Amniotic stem cell (primary cell): ENCODE measurements at places on chromosomes 5 and 9.

DNA sequence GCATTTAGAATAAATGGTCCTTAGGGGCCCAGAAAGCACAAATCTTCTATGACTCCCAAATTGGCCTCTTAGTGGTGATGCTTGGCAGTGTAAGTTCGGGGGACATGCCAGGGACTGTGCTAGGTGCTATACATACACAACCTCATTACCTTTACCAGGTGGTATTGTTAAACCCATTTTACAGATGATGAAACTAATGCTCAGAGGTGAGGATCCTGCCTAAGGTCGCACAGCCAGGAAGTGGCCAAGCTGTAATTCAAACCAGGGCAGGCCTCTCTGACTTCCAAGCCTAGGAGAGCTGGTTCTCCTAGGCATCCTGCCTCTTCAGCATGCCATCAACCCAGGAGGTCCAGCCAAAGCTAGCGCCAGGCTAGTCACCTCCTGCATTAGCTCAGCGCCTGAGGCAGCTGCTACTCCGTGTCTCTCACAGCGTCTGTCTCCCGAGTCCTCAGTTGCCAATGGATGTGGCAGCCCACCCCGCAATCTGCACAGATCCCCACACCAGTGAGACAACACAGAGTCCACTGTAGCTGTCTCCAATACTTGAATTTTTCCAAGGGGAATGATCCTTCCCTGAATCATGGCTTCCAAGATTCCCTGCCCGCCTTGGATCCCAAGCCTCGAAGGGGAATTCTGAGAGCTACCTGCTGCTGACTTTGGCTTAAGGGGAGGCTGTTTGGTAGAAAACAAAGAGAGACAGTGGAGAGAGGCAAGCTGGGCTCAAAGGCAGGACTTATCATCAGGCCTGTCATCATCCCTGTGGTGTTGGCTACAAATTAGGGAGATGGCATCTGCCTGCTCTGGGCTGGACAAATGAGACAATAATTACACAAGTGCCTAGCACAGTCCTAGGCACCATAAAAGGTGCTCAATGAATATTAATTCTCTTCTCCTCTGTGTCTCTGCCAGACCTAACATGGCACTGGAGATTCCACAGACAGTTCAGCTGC lies 52.6 kb downstream of the CRB2 start:
- no peak for DNase-seq

DNA sequence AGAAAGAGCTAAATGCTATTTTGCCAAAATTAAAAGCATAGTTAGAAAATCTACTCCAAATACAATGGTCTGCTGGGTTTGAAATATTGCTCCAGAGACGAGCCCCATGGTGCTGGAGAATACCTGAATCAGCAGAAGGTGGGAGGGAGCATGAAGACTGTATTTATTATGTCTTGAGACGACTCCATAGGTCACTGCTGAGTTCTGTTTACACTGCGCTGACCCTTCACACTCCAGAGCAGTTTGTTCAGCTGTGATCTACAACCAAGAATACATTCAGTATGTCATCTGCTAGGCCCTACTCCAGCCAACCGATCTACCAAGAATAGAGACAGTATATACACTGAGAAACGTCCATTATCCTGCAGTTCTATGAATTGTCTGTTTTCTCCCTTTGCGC lies 150.5 kb downstream of the TLE1 start:
- no peak for DNase-seq

- DNase-seq = no peak
Measured at GRCh38 chr9:136054146-136054545, 40.9 kb downstream of the NACC2 start.

DNA sequence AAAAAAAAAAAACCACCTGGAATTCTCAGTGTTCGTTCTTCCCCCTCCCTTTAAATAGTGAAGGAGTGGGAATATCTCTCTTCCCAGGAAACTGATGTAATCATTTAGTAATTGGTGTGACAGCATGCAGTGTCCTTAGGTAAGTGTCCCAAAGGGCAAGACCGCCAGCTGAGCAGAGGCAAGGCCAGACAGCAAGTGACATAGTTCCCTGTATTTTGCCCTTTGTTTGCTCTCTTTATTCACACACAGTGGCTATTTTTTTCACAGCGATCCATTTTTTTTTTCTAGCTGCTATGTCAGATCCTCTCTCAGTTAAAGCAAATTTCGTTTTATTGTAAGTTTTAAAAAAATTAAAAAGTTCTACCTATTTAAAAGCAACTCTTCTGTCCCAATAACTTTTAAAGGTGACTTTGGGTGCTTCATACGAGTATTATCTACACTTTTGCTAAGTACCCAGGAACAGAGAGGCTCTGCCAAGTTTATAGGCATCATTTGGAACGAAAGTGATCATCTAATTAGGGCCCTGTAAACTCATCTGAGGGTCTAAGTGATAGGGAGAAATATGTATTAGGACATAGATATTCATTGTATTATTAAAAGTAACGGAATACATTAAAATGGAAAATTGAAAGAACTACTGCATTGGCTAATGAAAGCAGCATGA lies 98.2 kb upstream of the ALDH1A1 start:
- no peak for DNase-seq

DNA sequence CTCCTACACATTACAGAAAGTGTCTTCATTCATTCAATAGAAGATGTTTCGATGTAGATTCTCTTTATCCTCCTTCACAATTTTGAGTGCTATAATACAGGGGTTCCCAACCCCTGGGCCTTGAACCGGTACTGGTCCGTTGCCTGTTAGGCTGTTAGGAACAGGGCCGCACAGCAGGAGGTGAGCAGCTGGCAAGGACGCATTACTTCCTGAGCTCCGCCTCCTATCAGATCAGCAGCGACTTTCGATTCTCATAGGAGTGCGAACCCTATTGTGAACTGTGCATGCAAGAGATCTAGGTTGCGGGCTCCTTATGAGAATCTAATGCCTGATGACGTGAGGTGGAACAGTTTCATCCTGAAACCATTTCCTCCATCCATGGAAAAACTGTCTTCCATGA lies 153.0 kb upstream of the SMC2 start:
- DNase-seq = no peak

- DNase-seq = no peak
Measured at GRCh38 chr5:107514305-107514704, 156.4 kb downstream of the EFNA5 start.

DNA sequence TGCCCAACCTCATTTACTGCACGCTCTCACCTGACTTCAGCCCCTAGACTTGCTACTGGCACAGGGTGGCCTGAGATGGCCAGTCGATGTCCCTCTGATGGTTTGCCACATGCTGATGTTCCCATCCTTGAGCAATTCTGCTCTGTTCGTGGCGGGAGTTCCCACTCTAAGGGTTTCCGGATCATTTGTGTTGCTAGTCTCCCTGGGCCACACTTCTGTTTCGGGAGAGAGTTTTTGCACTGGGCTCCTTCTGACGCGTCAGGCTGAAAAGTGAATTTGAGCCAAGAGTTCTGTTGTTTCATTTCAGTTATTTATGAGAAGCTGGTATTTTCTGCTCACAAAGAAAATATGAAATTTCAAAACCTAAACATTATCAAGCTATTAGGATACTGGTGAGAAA lies 597.7 kb downstream of the BNC2 start:
- DNase-seq = no peak

DNA sequence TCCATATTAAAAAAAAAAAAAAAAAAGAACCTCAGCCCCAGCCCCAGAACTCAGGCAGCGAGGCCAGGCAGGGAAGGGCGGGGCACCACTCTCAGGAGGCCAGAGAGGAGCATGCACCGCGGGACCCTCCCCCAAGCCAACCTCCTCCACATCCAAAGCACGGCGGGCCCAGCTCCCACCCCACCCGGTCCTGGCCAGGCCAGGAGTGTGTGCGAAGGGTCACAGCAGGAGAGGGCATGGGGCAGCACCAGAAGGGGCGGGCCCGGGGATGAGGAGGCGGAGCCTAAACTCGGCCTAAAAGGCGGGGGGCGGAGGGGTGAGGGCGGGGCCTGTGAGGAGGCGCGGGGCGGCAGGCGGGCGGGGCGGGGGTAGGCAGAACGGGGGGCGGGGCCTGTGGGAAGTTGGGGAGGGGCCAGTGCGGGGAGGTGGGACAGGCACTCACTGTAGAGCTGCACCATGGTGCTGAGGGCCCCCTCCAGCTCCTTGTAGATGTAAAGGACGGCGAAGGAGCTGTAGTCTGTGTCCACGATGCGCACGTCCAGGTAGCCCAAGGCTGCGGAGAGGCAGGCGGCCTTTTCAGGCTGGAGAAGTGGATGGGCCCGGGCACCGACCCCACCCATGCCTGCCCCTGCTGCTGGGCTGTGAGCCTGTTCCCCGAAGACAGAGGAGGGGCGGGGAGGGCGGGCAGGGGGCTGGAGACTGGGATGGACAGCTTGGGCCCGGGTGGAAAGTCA lies 1.2 kb downstream of the LCN15 start:
- no peak for DNase-seq

DNA sequence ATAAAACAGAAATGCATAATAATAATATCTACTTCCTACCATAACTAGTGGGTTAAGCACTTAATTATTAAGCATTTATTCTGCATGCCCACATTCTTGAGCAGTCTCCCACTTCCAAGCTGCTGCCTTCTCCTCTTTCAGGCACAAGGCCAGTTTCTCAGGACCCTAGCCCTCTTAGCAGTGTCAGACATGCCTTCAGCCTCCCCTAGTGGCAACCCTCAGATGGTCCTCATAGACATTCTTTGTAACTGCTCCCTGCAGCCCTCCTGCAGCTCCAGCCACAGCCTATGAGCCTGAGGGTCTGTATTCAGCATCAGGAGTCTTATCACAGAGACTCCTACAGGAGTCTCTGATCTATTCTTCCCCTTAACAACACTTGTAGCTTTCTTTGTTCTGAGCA lies 3.9 kb downstream of the IL9 start:
- no peak for DNase-seq

DNA sequence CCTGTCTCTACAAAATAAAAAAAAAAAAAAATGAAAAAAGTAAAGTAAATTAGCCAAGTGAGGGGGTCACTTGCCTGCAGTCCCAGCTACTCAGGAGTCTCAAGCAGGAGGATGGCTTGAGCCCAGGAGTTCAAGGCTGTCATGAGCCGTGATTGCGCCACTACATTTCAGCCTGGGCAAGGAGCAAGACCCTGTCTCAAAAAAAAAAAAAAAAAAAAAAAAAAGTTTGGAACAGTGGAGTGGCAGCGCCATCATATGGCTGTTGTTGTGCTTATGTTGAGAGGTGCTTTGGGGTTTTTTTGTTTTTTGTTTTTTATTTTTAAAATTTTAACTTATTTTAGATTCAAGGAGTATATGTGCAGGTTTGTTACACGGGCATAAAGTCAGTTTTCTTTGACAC lies 3.6 kb downstream of the BRIX1 start:
- no peak for DNase-seq

DNA sequence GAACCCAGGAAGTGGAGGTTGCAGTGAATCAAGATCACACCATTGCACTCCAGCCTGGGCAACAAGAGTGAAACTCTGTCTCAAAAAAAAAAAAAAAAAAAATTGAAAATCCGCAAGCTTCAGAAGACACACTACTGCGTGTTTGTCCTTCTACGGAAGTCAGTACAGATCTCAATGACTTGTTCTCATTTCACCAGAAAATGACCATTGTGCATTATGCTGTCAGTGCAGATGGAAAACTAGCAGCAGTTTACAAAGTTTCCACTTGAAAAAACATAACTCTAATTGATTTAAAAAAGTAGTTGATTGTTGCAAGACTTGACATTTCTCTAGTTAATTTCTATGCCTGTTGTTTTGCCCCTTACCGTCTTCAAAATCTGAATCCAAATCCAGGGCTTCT lies 298.0 kb upstream of the DMRT1 start:
- DNase-seq = no peak

DNA sequence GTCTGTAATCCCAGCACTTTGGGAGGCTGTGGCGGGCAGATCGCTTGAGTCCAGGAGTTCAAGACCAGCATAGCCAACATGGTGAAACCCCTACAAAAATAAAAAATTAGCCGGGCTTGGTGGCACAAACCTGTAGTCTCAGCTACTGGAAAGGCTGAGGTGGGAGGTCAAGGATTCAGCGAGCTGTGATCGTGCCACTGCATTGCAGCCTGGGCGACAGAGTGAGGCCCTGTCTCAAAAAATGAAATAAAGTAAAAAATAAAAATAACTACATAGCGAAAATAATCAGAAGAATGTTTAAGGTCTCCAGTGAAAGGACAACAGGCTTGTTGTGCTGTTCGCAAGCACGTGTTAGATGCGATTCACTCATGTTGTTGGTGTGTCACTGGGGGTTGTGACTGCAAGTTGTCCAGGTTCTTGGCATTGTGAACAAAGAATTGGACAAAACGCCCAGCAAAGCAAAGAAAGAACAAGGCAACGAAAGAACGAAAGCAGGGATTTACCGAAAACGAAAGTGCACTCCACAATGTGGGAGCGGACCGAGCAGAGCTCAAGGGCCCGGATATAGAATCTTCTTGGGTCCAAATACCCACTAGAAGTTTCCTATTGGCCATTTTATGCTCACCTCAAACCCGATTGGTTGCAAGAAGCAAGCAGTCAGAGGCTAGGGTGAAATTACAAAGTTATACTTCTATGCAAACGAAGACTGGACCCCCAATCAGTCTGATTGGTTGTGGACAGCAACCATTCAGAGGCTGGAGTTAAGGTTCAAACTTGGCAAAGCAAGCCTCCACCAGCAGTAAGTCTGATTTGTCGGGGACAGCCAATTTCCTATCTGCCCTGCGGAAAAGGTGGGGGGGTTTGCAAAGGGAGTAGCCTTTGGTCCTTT lies 844 bp upstream of the MCCC2 start:
- DNase-seq = no peak

- no peak for DNase-seq
Measured at GRCh38 chr5:107634981-107635848, 35.5 kb downstream of the EFNA5 start.

GRCh38 chr5:170913573-170913972 lies 51.8 kb downstream of the RANBP17 start:
- no peak for DNase-seq

- DNase-seq = no peak
Measured at GRCh38 chr5:116076496-116076895, 8.3 kb upstream of the COMMD10 start.

DNA sequence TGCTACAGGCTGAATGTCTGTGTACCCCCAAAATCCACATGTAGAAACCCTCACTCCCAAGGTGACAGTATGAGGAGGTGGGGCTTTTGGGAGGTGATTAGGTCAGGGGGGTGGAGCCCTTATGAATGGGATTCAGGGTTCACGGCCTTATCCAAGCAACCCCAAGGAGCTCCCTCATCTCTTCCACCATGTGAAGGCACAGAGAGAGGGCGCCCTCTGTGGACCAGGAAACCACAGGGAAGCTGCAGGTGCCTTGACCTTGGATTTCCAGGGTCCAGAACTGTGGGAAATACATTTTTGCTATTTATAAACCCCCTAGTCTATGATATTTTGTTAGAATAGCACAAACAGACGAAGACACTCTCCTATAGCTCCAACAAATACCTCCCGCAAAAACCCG lies 53.6 kb upstream of the IRX2 start:
- no peak for DNase-seq
